Fibroblast of villous mesenchyme (primary cell): ENCODE measurements at places on chromosomes 1 and 21. TPM values are rescaled to one million over a fixed set of nuclear protein-coding genes. Genes with fewer than 3 reads are reported as not detected.
A peak's percentile ranks its signal among the peaks of the same experiment; 100 is the strongest.

DNA sequence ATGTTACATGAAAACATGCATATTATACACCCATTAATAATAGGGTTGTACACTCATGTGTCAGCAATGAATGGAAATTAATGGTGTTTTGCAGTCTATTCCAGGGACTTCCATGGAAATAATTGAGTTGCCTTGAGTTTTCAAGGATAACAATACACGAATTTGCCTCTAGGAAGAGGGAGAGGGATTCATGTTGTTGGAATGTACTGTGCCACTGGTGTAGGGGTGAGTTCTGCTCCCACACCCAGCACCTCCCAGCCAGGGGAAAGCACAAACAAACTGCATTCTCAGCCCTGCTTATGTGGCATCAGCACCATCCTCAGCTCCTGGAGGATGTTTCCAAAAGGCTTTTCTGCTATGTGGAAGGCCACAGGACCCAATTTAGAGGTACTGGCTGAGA is 57.8 kb downstream of the BCAR3 start:
- peak; percentile 49 for DNase-seq

- peak; percentile 57 for DNase-seq
Measured at GRCh38 chr21:41816583-41817165, 49.8 kb upstream of the RIPK4 start.

DNA sequence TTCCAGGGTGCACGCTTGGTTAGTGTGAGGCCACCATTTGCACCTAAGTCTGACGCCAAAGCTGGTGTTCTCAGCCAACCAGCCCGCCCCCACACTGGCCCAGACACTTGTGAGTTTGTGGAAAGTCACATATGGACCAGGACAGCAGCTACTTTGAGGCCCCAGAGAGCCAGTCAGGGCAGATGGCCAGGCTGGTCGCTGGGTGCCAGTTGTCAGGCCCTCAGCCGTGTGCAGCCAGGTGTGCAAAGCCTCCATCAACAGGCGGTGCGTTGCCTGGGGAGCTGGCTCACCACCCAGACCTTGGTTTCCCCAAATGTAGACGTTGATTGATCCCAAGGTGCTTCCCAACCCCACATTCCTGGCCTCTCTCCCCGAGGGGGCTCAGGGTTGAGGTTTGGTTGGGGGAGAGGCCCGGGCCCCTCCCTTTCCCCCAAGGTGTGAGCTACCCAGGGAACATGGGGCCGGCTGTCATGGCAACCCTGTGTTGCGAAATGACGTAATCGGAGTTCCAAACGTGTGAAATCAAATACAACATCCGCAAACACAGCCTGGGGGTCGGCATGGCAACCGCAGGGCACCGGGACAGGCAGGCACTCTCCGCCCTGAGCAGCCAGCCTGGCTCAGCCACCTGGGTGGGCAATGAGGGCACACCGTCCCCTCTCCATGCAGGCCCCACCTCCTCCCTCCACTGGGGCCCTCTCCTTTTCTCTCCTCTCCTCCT is 42.2 kb upstream of the WNT4 start:
- no peak for DNase-seq

DNA sequence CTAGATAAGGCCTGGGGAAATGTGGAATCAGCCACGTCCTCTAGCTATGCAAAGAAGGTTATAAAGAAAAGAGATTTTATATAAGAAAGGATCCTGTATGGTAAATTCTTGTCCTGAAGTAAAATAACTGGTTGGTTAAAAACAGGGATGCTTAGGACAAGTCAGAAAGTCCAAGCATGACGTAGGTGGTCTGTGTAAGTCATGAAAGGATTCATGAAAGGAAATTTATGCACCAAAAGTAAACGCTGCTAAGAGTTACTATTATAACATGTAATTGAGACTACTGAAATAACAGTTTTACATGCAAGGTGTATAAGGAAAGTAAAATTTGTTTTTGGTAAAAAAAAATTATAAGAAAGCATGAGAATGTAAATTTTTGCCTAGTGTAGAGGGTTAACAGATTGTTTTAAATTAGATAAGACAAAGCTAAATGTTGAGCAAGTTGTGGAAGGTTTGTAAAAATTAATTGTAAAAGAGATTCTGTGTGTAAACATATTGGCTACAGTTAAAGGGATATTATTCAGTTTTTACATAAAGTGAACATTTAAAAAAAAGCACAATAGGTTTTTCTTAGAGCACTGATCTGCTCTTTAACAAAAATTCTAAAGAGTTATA is 43.9 kb downstream of the PIGK start:
- peak; percentile 2 for DNase-seq

- DNase-seq = no peak
Measured at GRCh38 chr1:23589585-23589986, 30.3 kb upstream of the ID3 start.

DNA sequence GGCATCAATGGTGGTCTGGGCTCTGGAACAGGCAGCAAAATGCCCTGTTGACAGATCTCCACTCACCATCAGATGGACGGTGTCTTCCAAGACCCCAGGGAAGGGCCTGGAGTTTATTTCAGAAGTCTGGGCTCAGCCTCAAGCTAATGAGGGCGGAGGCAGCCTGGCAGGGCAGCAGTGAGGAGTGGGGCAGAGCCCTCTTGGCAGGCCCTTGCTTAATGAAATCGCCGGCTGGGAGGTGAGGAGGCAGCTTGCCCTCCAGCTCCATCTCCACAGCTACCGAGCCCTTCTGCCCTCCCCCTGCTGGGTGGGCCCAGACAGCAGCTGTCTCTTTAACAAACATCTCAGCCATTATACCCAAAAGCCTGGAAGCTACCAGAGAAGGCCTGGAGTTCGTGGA is 22.0 kb upstream of the GRIK3 start:
- DNase-seq = no peak

DNA sequence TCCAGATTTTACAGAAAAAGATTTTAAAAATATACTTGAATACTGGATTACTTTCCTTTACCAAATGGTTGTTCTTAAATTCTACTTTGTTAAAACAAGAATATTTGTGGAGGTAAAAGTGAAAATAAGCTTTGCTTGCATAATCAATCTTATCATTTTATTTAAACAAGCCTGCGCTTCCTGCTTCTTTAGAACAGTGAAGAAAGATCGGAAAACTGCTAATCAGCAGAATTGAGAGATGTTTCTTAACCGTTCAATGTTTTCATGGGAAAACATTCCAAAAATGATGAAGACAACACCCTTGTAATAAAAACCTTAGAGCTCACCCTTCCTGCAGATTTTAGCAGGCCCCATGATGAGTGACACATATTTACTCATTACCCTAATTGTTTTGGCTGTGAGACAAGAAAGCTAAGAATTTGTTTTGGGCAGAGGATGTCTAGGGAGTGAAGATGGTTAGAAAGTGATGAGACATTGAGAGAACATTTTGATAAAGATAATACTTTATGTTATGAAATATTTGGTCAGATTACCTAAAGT is 72.6 kb downstream of the TPR start:
- peak; percentile 34 for DNase-seq

- no peak for DNase-seq
Measured at GRCh38 chr1:186994897-186995296, 166.1 kb downstream of the PLA2G4A start.

DNA sequence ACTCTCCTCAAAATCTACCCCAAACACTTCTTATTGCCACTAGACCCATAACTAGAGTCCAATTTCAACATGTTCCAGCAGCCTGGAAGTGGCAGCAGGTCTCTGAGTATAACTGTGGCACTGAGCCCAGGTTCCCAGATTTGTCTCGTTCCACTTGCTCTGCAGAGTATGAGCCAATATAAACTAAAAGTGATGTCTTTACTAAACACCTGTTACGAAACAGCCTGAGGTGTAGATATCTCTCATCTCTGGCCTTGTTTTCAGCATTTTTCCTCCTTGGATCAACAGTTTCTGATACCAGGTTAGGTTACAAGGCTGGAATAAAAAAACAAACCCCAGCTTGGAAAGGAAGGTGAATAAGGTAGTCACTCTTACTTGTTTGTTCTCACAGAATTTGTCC is 25.2 kb upstream of the PRDX6 start:
- DNase-seq = peak; percentile 28

GRCh38 chr1:56286506-56286905 is 292.9 kb downstream of the PLPP3 start:
- DNase-seq = no peak

DNA sequence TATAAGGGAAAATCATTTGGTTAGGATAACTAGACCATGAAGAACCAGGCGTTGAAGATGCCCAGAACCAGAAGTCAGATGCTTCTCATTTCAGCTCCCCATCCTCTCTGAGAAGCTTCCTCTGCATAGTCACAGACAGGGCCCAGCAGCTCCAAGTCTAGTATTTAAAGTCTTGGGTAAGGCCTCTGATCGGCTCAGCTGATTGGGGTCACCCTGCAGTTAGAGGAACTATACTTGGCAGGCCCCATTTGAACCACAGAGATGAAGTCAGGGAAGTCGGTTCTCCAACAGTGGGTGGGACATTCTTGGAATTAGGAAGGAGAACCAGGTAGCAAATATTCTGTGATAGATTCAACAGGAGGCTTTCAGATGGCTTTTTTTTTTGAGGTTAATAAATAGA is 48.3 kb downstream of the SLC22A15 start:
- DNase-seq = no peak

GRCh38 chr1:193421487-193421886 is 235.1 kb upstream of the B3GALT2 start:
- no peak for DNase-seq

DNA sequence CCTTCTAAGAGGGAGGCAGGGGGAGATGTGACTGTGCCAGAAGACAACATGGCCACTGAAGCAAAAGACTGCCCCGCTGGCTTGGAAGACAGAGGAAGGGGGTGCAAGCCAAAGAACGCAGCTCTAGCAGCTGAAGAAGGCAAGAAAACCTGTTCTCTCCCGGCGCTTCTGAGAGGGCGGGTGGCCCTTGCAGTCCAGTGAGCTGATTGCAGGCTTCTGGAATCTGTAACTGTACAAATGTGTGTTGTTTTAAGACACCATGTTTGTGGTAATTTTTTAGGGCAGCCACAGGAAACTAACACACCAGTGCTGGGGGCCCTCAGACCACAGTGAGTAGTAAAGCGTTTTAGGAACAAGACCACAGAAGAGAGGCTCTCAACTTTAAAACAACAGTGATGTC is 47.0 kb downstream of the CD46 start:
- peak; percentile 23 for DNase-seq

GRCh38 chr21:33751120-33751519 is 108.8 kb downstream of the ITSN1 start:
- no peak for DNase-seq

DNA sequence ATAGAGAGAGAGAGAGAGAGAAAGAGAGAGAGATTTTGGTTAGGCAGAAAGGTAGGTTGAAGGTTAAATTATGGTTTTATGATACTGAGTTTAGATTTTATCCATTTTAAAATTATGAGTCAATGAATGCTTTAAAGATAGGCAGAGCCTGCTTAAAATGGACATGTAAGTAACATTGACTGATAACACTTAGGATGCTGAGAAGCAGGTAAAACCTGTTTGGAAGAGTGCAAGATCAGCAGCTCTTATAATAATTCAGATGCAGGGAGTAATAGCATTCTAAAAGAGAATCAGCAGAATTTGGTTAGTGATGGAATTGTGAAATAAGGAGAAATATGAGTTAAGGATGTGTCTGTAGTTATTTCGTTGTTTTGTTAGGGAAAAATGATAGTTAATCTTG is 446.6 kb downstream of the PLA2G4A start:
- no peak for DNase-seq

DNA sequence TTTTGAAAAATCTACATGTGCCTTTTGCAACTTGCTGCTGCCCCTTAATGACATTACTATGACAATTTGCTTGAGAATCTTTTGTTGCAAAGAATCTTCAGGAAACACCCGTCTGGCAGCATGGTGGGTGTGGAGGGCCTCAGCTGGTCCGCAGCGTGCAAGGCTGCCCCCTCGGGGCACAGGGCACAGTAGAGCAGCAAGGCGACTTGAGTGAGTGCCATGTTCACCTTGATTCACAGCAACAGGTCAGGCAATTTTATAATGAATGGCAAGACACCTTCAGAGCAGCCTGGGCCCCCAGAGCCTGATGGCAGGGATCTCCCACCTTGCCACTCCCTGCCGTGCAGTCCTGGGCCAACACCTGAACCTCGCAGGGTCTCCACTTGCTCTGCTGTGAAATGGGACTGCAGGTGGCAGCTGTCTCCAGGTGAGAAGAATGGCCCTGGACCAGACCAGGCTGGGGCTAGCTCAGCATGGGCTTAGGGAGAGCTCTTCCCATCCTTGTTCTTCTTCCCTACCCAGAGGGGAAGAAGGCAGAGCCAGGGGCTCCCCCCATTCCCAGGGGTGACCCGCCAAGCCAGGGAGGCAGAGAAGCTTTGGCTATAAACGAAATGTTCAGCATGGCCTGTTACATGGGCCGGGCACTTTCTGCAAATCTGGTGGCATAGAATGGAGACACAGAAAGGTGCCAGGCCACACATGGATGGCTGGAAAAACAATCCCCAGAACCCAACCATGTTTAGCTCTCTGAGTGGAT is 34.5 kb upstream of the ACTRT2 start:
- DNase-seq = no peak

DMBX1 gene
- total RNA-seq = not detected in 2 replicates

SLC5A9 gene
- total RNA-seq = not detected in 2 replicates

FMO5 gene
- 0.43 and 1.3 TPM in 2 replicates for total RNA-seq

CFAP57 gene
- total RNA-seq = under 0.01 TPM in 2 replicates

CHIA gene
- not detected in 2 replicates for total RNA-seq

LCE1A gene
- not detected in 2 replicates for total RNA-seq

ZRANB2 gene
- 23.8 and 47.1 TPM in 2 replicates for total RNA-seq

KLHL21 gene
- 49.0 and 51.8 TPM in 2 replicates for total RNA-seq

RIMS3 gene
- total RNA-seq = 0.32 and 0.86 TPM in 2 replicates

TMEM61 gene
- not detected in 2 replicates for total RNA-seq

KANK4 gene
- not detected in 2 replicates for total RNA-seq

AADACL3 gene
- not detected in 2 replicates for total RNA-seq
